ENCODE measurements at places on chromosomes 6 and 20.

DNA sequence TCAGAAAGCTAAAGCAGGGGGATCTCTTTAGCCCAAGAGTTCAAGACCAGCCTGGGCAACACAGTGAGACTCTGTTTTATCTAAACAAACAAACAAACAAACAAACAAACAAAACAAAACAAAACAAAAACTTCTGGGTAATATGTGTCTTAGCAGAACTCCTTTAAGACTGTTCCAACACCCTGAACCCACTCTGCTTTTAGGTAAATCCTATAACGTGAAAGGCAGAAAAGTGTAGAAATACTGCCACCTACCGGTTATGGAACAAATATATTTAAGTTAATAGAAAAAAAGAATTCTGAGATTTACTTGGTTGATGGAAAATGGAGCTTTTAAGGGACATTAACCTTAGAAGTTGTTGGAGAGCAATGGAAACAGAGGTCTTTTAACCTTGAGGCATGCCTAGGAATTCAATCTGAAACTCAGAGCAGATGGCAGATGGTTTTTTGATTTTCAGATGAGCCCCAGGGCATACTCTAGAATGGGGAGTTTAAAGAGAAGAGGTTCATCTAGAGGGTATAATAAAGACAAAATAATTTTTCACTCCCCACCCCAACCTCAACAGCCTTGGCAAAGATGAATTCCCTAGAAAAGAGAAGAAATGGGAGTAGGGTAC is 38.5 kb downstream of the SOD2 start:
- peak; percentile 37 for DNase-seq

DNA sequence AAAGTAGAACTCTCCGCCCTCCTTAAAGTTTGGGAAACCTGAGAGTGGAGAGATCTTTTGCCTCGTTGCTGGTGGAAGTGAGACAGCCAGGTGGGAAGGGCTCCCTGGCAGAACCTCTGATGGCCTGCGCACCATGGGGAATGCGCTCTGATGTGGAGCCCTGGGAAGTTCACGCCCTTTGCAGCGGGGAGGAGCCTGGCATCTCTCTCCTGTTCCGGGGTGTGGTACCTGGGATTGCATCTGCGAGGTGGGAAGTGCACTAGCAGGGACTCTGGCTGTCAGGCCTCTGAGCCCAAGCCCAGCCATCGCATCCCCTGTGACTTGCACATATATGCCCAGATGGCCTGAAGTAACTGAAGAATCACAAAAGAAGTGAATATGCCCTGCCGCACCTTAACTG is 159.8 kb downstream of the AKAP7 start:
- no peak for DNase-seq

GRCh38 chr6:97203343-97203742 is 79.7 kb downstream of the MMS22L start:
- DNase-seq = no peak

GRCh38 chr6:150788089-150788488 is 77.4 kb upstream of the MTHFD1L start:
- no peak for DNase-seq

GRCh38 chr6:150492507-150492906 is 107.2 kb upstream of the PLEKHG1 start:
- DNase-seq = peak; percentile 89

DNA sequence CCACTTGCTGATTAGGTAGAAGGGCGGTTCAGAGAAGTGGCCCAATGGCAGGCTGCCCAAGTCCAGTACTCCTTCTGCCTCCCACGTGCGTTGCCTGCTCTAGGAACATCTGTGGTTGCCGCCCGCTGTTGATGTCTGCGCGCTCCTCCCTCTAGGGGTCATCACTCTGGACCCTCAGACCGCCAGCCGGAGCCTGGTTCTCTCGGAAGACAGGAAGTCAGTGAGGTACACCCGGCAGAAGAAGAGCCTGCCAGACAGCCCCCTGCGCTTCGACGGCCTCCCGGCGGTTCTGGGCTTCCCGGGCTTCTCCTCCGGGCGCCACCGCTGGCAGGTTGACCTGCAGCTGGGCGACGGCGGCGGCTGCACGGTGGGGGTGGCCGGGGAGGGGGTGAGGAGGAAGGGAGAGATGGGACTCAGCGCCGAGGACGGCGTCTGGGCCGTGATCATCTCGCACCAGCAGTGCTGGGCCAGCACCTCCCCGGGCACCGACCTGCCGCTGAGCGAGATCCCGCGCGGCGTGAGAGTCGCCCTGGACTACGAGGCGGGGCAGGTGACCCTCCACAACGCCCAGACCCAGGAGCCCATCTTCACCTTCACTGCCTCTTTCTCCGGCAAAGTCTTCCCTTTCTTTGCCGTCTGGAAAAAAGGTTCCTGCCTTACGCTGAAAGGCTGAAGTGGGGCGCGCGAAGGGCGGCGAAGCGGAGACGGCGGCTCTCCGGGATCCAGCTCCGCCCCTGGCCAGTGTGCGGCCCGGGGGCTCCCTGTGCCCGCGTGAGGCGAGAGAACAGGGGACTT is 8.5 kb downstream of the TRIM15 start:
- DNase-seq = no peak

DNA sequence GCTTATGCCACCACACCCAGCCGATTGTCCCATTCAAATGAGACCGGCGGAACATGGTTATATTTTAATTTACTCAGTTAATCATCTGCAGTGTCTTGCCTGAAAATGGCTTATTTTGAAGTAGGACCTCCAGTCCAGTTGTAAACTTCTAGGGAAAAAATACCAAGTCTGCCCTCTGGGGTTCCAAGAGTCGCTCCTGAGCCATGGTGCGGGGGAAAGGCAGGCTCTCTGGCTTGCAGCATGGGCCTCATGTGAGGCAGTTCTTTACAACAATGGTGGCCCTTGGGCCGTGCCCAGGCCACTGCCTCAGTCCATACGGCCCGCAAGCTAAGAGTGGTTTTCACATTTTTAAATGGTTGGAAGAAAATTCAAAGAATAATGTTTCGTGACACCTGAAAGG is 62.7 kb upstream of the XRN2 start:
- no peak for DNase-seq

DNA sequence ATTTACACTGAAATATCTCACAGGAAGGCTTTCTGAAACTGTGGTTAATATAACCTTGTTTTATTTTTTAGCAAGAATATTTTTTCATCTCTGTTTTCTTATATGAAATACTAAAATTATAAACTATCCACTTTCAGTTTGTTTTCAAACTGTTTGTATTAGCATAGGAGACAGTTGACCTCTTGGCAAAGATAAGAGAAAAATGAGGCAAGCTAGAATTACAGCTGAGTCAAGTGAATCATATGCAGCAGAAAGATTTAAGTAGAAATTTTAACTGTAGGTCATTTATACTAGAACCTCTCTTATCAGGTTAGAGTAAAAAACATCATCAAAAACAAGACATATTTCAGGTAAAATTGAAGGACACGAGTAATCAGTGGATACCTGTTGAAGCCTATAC is 792.6 kb downstream of the PHF3 start:
- no peak for DNase-seq

DNA sequence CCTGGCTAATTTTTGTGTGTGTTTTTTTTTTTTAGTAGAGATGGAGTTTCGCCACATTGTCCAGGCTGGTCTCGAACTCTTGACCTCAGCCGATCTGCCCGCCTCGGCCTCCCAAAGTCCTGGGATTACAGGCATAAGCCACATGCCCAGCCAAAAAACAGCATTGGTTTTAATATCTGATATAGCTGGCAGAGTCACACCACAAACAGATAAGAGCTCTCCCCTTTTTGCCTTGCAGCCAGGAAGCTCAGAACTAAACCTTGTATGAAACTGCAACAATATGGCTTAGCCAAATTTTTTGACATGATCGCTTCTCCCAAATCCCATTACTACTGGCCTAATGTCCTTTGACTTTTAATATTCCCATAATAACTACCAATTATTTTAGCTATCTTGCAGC is 4.9 kb downstream of the ACOT8 start:
- DNase-seq = no peak

DNA sequence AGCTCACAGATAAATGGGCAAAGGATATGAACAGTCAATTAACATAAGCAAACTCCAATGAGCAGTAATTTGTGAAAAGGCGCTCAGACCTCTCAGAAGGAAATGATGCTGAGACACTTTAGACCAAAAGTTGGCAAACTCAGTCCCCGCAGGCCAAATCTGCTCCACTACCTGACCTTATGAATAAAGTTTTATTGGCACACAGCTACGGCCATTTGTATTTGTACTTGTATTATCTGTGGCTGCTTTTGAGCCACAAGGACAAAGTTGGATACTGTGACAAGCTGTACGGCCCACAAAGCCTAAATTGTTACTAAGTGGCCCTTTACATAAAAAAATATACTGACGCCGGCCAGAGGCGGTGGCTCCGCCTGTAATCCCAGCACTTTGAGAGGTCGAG is 167.0 kb downstream of the PREX1 start:
- no peak for DNase-seq

DNA sequence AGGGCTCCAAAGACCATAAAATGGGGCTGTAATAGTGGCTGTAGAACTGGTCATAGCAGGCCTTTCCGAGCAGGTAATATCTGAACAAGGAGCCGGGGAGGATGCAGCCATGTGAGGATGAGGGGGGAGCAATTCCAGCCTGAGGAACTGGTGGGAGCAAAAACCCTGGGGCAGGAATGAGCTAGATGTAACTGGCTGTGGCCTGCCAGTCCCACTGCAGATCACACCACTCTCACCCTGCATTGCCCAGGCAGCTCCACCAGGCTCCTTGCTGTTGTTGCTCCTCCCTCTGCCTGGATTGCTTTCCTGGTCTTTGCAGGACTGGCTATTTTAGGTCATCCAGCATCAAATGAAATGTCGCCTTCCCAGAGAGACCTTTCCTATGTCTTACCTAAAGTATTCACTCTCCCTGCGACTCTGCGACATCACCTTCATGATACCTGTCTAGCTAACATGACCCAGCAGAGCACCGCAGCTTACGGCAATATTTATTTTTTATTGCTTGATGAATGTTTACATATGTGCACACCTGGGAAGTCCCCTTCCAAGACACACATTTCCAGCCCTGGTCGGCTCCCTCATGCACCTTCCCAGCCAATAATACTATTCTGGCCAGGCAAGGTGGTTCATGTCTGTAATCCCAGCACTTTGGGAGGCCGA is 2.4 kb upstream of the ZFP64 start:
- DNase-seq = no peak

DNA sequence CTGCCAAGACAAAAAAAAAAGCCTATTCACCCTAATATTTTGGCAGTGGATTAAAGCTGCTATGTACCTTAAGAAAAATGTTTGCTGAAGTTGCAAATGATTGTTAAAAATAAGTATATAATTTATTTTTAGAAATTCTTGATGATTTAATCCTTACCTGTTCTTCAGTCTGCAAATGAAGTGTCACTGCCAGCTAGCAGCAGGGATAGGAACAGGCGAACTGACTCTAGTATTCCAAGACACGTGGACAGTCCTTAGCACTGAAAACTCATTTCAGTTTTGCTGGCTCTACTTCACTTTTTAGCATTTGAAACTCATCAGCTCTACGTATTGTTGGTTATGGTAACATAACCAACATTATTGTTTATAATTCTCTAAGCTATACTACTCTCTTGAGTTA is 204.4 kb upstream of the ID4 start:
- no peak for DNase-seq

DNA sequence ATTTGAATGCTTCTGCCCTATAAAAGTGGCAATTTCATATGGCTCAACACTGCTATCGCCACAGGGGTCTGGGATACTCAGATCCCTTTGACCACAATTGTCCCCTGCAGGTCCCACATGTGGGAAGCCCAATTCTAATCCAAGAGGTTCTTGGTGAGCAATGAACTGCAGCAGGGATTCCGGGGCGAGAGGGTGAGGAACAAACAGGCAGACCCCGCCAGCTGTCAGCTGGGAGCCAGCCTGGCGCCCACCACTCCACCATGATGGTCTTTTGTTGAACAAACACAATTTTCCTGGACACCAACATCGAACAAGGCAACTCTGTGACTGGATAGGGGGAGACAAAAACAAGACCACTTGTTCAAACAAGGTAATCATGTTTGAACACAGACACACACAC is 80.5 kb downstream of the TMEM242 start:
- DNase-seq = no peak

DNA sequence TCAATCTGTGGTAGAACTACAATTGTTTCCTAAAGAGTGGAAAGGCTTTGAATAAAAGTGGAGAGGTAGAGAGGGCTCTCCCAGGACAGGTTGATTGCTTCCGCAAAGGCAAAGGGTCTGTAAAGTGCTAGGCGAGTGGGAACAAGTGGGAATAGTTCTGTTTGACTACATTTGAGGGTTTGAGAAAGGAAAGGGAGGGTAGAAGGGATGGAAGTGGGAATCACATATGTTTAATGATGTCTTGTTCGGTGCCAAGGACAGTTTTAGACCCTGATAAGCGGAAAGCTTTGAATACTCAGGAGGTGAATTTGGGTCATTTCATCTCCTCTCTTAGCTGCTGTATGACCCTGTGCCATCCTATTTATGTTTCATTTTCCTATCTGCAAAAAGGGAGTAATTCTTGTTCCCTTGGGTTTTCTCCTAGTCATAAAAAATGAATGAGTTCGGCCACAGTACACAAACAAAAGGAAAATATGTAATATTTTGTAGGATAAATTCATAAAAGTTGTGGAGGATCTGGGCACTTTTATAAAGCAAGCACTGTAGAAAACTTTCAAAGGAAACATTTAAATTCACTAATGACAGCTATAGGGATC is 1.7 kb upstream of the PIM1 start:
- DNase-seq = no peak

- DNase-seq = no peak
Measured at GRCh38 chr6:100230953-100231316, 233.8 kb downstream of the SIM1 start.

DNA sequence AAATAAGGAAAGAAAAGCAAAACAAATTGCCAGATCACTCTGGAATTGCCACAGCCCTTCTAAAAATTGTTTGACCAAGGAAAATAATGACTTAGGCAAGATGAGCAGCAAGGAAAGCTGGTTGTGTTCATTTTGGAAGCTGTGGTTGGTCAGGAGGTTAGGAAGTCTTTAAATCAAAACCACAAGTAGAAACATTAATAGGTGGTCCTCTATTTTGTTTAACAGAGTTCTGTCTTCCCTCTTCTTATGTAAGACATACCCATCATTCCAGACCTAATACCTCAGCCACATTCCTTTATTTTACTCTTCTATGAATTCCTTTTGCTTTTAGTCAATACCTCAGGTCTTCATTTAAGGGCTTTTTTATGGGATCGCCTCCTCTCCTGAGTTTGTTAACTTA is 422.2 kb upstream of the PLCB4 start:
- peak; percentile 49 for DNase-seq

- DNase-seq = no peak
Measured at GRCh38 chr20:57222631-57222950, 43.9 kb downstream of the BMP7 start.

DNA sequence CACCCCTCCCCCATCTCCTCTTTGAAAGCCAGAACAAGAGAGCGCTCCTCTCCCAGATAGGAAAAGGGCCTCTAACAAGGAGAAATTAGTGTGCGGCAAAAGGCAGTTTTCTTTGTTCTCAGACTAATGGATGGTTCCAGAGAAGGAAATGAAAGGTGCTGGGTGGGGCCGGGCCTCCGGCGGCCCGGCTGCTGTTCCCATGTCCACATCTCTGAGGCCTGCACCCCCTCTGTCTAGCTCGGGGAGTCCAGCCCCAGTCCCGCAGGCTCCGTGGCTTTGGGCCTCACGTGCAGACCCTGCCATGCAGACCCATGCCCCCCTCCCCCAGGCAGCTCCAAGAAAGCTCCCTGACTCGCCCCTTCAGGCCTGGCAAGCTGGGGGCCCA is 35.8 kb upstream of the MRGBP start:
- no peak for DNase-seq

Data from RCC 7860 (cell line).